ENCODE measurements at places on chromosomes 12 and 14.
A peak's percentile ranks its signal among the peaks of the same experiment; 100 is the strongest.

DNA sequence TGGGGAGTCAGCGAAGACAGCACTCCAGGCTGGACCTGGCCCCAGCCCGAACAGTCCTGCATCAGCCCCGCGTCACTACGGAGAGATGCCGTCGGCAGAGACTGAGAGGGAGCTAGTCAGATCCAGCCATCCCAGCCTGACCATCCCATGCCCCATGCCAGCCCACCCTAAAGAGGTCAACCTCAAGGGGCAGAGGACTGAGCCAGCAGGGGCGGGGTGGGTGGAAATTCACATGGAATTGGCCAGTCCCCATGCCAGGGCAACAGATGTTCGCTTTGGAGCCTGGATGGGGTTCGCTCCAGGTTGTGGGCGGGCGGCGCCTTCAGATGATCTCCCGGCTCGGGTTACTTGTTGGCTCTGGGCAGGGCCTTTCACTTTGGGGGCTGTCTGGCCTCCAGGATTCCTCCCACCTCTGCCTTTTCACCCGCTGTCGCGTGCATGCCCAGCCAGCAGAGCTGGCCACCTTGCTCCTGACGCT, 154.3 kb downstream of the TSPAN9 start:
- no peak for DNase-seq

DNA sequence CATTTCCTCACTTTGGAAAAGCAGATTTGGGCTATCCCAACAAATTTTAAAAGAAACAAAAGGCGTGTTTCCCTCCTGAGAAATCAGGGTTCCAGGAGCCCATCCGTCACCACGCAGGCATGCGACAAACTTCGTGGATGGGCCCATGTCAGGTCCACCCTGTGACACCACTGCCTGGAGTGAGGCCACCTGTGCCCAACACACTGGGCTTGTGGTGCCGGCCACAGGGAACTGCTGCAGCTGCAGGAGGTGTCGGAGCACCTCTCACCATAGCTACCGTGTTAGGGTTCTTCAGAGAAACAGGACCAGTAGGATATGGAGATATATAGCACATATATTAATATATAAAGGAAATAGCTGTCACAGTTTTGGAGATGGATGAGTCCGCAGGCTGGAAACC, 53.0 kb upstream of the BCL11B start:
- no peak for DNase-seq

GRCh38 chr14:69398818-69399210, 322 bp downstream of the SLC39A9 start:
- DNase-seq: no peak

GRCh38 chr12:132886529-132887477, 602 bp downstream of the CHFR start:
- peak; percentile 21 for DNase-seq

GRCh38 chr12:114846771-114847170, 162.8 kb upstream of the TBX3 start:
- no peak for DNase-seq

- DNase-seq: no peak
Measured at GRCh38 chr14:39873791-39874190, 441.6 kb upstream of the FBXO33 start.

GRCh38 chr12:93483151-93483807, 16.0 kb downstream of the MRPL42 start:
- no peak for DNase-seq

GRCh38 chr14:81637639-81638038, 104.0 kb upstream of the SEL1L start:
- no peak for DNase-seq

DNA sequence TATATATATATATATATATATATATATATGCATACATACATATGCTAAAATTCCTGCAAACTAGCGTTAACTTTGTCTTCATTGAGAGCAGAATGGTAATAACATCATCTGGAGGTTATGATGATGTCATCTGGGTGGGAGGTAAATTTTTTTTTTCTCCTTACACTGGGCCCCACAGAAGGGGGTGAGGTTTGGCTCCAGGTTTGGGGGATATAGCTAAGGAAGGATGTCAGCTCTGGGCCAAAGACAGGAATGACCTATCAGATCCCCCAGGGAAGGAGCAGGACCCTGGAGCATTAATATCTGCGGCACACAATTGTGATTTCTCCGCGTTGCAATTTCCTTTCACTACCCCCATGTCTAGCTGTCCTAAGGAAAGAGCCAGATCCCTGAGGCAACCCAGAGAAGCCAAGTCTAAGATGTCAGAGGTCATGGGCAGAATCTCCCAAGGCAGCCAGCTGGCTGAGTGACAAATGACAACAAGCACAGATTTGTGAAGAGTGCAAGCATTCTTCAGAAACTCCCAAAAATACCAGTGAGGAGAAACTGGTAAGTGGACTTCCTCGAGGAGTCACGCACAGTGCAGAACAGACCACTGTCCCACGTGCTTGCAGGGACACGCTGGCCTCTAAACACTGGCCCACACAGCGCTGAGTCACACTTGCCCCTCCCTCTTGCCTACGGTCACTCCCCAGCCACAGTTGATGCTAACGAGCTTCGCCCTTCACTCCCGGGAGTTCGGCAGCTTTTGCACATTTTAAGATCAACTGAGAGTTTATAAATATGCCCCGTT, 9.9 kb downstream of the UBC start:
- peak; percentile 87 for DNase-seq

- peak; percentile 91 for DNase-seq
Measured at GRCh38 chr12:125183187-125184067, 118.2 kb downstream of the AACS start.

GRCh38 chr12:91205811-91206210, 23.2 kb upstream of the DCN start:
- DNase-seq: no peak

GRCh38 chr12:129984106-129984505, 80.3 kb upstream of the TMEM132D start:
- DNase-seq: no peak

- DNase-seq: no peak
Measured at GRCh38 chr12:48175613-48176416, 7.6 kb upstream of the CCDC184 start.

DNA sequence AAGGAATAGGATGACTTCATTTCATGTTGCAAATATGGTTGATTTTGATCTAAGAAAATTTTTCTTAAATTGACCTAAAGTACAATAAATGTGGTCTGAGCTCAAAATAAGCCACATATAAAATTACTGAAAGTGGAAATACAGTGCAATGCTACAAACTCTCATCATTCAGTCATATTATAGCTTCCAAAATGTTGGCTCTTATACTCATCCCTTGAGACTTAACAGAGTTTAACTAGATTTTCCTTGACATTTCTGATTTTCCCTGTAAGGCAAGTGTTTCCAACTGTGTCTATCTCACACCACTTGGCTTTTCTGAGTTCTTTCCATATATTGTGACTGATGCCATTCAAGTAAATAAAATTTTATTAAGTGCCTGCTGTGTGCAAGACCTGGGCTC, 123.7 kb upstream of the NTF3 start:
- DNase-seq: no peak

Data from T47D (cell line).